ENCODE measurements at places on chromosomes 7 and 10. TPM values are rescaled to one million over a fixed set of nuclear protein-coding genes. Genes with fewer than 3 reads are reported as not detected.

The SCIN gene
- total RNA-seq: 0.37 TPM

The TRIM74 gene
- total RNA-seq: 0.27 TPM

The CDHR1 gene
- total RNA-seq: 0.13 TPM

The GSTO1 gene
- total RNA-seq: 286 TPM

The COBL gene
- total RNA-seq: 4.7 TPM

The GPR26 gene
- total RNA-seq: not detected

The OR2F2 gene
- not detected for total RNA-seq

The SPDYE5 gene
- total RNA-seq: not detected

The HTR5A gene
- total RNA-seq: not detected

The COL26A1 gene
- 0.35 TPM for total RNA-seq

The ANXA8L1 gene
- total RNA-seq: 85.5 TPM

The DNAJC12 gene
- total RNA-seq: 56.2 TPM

The SFTPA2 gene
- total RNA-seq: not detected

The HABP2 gene
- 0.07 TPM for total RNA-seq

The GBF1 gene
- 26.8 TPM for total RNA-seq

The MCU gene
- 35.4 TPM for total RNA-seq

The TFR2 gene
- total RNA-seq: 2.9 TPM

The SRGN gene
- total RNA-seq: 63.6 TPM

The SMO gene
- total RNA-seq: 19.3 TPM

The BICC1 gene
- total RNA-seq: 30.1 TPM

The MSS51 gene
- 0.48 TPM for total RNA-seq

The ELAPOR2 gene
- total RNA-seq: not detected

The LBX1 gene
- not detected for total RNA-seq

The LEP gene
- not detected for total RNA-seq

The RPEL1 gene
- not detected for total RNA-seq

The PROSER2 gene
- total RNA-seq: 41.4 TPM

The DEPP1 gene
- 1.8 TPM for total RNA-seq

The C1QL3 gene
- not detected for total RNA-seq

The LRMDA gene
- 4.1 TPM for total RNA-seq
